ENCODE measurements at places on chromosomes 3 and 15.

DNA sequence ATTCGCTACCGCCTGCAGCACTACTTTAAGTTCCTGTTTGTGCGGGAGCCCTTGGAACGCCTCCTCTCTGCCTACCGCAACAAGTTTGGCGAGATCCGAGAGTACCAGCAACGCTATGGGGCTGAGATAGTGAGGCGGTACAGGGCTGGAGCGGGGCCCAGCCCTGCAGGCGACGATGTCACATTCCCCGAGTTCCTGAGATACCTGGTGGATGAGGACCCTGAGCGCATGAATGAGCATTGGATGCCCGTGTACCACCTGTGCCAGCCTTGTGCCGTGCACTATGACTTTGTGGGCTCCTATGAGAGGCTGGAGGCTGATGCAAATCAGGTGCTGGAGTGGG, 995 bp downstream of the CHST14 start:
- DNase-seq = peak; percentile 10

DNA sequence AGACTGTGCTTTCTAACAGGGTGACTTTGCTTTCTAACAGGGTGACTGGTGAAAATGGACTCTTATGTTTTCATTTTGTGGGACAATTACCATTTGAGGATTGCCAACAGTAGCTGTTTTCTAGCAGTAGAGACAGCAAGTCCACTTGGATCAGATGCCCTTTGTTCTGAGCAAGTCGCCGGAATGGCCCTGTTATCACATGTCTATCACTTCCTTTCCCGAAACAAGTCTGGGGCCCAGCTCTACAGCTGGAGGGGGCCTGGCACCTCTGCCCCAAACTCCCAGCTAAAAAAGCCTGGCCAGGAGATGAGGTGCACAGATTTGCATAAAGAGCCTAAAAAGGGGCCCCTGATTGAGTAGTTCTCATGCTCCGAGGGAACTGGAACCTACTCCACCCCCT, 44.6 kb downstream of the THBS1 start:
- no peak for DNase-seq

DNA sequence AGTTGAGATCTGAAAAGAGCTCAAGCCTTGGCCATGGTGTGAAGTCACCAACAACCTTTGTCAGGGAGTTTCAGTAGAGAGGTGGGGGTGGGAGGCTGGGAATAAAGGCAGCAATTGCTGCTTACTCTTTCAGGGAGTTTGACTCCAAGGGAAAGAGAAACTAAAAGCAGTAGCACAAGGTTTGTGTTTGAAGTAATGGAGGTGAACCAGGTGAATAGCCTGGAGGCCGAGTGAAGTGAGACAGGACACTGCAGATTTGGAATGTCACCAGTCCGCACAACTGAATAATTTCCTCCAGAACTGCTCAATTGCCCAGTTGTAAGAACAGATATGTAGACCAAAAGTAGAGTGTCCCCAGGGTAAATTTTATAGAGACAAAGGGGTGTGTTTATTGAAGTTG, 44.1 kb downstream of the CD86 start:
- no peak for DNase-seq

- no peak for DNase-seq
Measured at GRCh38 chr3:28243424-28244106, 2.1 kb downstream of the CMC1 start.

DNA sequence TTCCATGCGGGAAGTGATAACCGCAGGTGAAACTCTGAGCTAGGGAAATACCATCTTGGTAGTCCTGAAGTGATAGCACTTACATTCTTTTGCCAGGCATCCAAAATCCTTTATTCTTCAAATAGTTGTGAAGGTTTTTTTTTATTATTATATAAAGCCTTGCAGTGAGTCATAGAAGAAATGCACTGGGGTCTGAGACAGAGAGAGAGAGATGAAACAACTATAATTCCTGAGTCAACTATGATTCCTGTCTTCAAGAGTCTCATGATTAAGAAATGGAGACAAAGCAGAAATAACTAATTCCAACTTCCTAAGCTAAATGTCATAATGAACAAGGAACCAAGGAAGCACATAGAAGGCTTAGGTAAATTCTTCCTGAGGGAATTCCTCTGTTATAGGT, 495.6 kb downstream of the LPP start:
- DNase-seq = peak; percentile 78

All from IMR-90 (cell line).